ENCODE measurements at places on chromosomes 5 and 9.

DNA sequence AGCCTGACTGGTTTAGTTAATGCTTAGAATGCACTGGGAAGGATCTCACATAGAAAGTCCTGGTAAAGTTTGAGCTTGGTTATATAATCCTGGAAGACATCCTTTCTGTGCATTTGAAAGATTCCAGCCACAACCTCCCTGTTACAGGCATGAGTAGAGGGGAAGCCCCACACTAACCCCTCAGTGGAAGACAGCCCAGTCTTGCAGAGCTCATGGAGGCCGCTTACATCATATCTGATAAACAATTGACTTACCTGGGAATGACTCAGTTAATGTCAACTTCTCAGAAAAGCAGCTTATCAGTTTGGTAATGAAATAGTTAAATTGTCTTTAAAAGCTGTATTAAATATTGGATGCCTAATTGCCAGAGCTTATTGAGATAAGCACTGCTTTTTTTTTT lies 28.1 kb upstream of the PDE8B start:
- no peak for DNase-seq

- DNase-seq: no peak
Measured at GRCh38 chr9:22203371-22204138, 194.4 kb upstream of the CDKN2B start.

- no peak for DNase-seq
Measured at GRCh38 chr9:96612105-96612965, 7.3 kb downstream of the CDC14B start.

GRCh38 chr5:139872052-139872766 lies 76.6 kb downstream of the PSD2 start:
- no peak for DNase-seq

- no peak for DNase-seq
Measured at GRCh38 chr5:6780802-6781391, 67.7 kb downstream of the TENT4A start.

GRCh38 chr5:57448751-57449150 lies 33.9 kb downstream of the ACTBL2 start:
- DNase-seq: no peak

GRCh38 chr5:104084896-104085295 lies 522.3 kb upstream of the NUDT12 start:
- no peak for DNase-seq

DNA sequence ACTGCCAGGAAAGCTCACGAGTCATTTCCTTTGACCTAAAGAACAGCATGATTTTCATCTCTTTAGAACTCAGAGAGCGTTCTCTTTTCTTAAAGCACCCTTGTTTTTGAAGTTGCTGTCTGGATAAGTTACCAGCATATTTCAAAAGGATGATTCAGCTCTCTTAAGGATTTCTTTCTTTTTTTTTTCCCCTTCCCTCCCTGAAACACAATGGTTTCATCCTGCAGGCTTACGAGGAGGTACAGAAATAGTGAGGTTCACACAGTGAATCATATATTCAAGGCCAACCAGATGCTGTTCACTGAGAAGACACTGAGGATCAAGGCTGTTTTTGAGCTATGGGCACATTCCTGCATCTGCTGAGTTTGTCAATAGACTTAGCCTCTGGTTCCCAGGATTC lies 257.2 kb downstream of the KIF4B start:
- no peak for DNase-seq

DNA sequence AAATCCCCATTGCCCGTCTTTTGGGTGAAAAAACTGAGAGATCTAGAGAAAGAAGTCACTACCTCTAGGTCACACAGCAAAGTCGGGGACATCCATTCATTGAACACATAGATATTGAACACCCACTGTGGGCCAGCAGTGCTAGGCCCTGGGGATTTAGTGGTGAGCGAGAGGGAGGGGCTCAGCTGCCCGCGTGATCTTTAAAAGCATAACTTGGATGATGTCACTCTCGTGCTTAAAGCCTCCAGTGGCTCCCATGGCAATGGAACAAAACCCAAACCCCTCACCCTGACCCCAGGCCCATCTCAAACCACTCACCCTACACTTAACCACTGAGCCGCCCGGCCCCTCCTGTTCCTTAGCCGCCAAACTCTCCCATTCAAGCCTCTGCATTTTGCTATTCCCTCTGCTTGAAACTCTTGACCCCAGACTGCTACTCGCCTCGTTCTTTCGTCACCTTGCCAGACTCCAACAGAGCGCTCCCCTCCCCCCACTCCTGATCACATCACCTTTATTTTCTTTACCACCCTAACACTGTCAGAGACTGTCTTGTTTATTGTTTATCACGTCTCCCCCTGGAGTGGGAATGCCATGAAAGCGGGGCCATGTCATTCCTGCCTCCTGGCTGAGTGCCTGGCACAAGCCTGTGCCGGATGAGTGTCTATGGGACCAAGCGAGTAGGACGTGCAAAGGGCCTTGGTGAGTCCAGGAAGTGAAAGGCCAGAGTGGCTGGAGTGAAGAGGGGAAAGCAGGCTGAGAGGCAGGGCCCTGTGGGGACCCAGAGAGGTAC lies 710 bp upstream of the PIP5KL1 start:
- DNase-seq: no peak

- DNase-seq: no peak
Measured at GRCh38 chr5:89282554-89283510, 399.8 kb upstream of the MEF2C start.

GRCh38 chr9:92048924-92049625 lies 66.1 kb downstream of the SPTLC1 start:
- DNase-seq: no peak

GRCh38 chr5:128241051-128241695 lies 157.6 kb downstream of the SLC12A2 start:
- DNase-seq: no peak

- DNase-seq: no peak
Measured at GRCh38 chr9:684941-685340, 156.6 kb upstream of the DMRT1 start.

- DNase-seq: no peak
Measured at GRCh38 chr5:57370376-57370775, 112.2 kb downstream of the ACTBL2 start.

GRCh38 chr5:108266242-108266641 lies 115.7 kb downstream of the FBXL17 start:
- no peak for DNase-seq

GRCh38 chr5:40160435-40160834 lies 519.3 kb upstream of the PTGER4 start:
- no peak for DNase-seq

GRCh38 chr5:91091471-91092234 lies 291.5 kb downstream of the ARRDC3 start:
- no peak for DNase-seq

GRCh38 chr9:114969269-114969668 lies 38.9 kb upstream of the TNFSF8 start:
- DNase-seq: no peak

DNA sequence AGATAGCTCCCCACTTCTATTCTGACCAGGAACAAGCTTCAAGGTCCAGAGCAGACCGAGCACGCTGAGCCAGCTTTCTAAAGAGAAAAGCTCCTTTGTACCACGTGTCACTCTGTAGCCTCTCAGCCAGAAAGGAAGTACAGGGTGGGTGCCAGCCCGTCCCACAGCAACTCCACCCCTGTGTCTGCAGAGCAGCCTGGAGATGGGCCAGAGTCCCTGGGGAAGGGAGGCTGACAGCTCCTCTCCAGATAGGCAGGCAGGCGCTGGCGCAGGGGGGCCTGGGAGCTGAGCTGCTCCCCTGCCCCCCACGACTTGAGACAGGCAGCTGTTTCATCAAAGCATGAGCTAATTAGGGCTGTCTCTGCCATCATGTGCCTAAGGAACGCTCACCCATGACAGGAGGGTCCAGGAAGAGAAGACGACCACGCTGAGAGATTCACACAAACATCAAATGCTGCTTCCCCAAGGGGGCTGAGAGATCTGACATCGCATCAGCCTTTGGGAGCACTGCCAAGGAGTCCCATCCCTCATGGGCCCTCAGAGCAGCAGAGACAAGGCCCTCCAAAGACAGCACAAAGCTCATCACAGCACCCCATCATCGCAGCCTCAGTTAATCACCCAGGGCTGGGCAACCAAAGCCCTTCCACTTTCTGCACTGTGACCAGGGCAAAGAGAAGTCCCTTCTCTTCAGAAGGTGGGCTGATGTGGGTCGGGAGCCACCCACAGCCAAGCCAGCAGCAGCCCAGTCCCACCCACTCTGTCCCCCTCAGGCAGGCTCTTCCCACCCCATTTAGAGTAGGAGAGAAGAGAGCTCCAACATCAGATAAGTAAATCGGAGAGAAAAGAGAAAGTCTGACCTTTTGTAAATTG lies 78.5 kb upstream of the LRRTM2 start:
- DNase-seq: no peak

GRCh38 chr5:34957857-34958690 lies 28.7 kb downstream of the DNAJC21 start:
- DNase-seq: no peak

- DNase-seq: no peak
Measured at GRCh38 chr5:109146591-109146990, 263.2 kb downstream of the PJA2 start.

- DNase-seq: no peak
Measured at GRCh38 chr5:93273176-93273575, 307.8 kb downstream of the NR2F1-AS1 start.

- no peak for DNase-seq
Measured at GRCh38 chr5:176906126-176906525, 7.0 kb upstream of the HK3 start.

GRCh38 chr9:108889649-108890067 lies 27.6 kb downstream of the ACTL7A start:
- no peak for DNase-seq

DNA sequence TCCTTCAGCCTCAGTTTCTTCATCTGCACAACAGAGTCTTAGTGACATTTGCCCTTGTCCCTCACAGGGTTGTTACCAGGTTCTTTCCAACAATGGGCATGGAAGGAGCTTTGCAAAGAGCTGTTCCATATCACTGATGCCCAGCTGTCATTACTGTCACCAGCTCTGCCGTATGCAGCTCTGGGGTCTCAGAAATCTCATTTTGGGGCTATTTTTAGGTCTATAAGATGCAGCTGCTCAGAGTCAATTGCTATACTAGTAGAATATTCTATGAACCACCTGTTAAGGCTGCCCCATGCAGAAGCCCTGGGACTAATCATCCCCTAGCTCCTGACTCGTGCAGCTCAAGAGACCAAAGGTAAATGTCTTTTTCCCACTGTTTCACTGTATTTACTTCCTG lies 105.1 kb upstream of the TNPO1 start:
- DNase-seq: no peak

- DNase-seq: no peak
Measured at GRCh38 chr5:105259581-105260217, 1697.1 kb upstream of the NUDT12 start.

- no peak for DNase-seq
Measured at GRCh38 chr9:16026886-16027285, 474.0 kb downstream of the CCDC171 start.

GRCh38 chr9:127571971-127572370 lies 40.1 kb upstream of the STXBP1 start:
- DNase-seq: no peak

- DNase-seq: no peak
Measured at GRCh38 chr9:88697764-88698432, 162.9 kb downstream of the NXNL2 start.

- no peak for DNase-seq
Measured at GRCh38 chr5:169258372-169259000, 42.5 kb downstream of the SLIT3 start.

DNA sequence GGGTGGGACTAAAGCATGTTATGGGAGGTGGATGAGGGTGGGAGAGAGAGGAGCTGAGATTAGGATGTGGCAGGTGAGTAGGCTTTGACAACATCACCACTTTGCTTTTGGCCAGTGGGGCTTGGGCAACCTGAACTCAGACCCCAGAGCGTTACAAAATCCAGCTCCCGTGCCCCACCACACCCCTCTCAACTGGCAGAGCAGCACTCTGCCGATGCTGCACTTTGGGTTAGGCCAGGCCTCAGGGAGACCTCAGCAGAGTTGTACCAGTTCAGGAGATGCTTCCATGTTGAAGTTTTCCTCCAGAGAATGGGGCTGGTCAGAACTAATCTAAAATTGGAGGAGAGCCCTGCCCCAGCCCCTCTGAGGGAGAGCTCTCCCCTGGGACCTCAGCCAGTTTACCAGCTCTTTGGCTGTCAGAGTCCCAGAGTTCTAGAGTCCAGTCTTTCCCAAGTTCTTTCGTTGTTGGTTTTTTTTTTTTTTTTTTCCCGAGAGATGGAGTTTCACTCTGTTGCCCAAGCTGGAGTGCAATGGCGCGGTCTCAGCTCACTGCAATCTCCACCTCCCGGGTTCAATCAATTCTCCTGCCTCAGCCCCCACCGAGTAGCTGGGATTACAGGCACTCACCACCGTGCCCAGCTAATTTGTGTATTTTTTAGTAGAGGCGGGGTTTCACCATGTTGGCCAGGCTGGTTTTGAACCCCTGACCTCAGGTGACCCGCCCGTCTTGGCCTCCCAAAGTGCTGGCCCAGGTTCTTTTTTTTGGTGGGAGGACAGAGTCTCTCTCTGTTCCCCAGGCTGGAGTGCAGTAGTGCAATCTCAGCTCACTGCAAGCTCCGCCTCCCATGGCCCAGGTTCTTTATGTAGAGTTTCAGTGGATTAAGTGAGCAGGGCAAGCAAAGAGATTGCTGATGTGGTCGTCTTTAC lies 17.8 kb downstream of the NUDT2 start:
- DNase-seq: no peak

DNA sequence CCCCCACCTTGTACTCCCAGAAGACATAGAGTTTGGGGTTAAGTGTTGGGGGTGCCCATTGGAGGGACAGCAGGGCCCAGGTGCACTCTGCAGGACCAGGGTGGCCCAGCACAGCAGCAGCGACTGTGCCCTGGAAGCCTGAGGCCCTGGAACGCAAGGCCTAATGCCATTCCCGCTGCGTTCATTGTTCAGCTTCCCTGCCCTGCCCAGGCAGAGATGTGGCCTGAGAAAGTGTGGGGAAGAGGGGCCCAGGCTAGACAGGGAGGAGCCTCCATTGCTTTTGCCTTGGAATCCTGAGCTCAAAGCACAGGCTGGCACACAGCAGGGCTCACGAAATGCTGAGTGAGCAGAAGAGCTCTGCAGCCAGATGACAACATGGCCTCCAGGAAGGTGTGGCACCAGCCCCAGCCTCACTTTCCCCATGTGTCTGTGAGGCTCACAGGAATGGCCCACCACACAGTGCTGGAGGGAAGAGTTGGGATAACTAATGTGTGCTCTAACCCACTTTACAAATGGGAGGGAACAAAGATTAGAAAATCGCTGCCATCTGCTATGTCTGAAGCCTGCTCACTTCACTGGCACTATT lies 19.4 kb downstream of the S1PR3 start:
- no peak for DNase-seq

DNA sequence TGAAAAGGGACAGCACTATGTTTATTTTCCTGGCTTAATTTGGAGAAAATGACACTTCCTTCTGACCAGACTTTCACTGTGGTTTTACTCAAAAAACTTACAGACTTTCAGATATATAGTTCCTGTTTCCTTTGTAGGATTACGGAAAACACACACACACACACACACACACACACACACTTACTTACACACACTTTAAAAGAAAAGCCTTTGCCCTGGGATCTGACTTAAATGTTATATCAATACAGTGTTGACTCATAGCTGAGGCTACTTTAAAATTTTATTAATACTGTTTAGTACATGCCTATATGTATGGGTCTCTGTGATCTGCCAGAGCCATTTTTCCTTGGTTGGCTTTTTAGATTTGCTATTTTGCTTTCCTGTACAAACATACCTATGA lies 758.3 kb downstream of the DNAH5 start:
- no peak for DNase-seq
